ENCODE measurements at places on chromosomes 3 and 15.
A peak's percentile ranks its signal among the peaks of the same experiment; 100 is the strongest.

DNA sequence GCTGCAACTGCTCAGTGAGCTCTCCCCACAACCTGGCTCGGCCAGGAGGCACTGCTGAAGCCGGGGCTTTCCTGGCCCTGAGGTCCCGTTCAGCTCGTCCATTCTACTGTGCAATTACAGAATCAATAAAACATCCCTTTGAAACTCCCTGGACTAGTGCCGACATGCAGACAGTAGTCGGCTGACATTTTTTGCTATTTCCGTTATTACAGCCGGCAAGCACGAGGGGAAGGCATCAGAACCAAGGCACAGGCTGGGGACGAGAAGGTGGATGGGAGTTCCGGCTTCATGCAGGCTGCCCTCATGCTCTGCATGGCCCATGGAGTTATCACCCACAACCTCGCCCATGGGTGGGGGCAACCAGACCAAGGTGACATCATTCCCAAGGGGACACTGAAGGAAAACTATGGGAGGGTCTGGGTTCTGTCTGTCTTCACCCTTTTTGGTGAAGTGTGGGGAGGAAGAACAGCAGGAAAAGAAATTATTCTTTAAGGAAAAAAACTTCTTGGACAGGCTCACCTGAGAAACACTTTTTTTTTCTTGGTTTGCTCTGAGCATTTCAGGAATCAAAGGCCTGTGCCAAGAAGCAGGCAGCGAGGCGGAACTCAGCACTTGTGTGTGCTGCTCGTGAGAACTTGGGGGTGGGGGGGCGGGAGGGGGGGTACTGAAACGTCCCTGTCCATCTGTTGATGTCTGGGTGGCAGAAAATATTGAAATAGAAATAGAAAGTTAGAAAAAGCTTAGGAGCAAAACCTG lies 154.5 kb downstream of the FOXP1 start:
- no peak for DNase-seq

DNA sequence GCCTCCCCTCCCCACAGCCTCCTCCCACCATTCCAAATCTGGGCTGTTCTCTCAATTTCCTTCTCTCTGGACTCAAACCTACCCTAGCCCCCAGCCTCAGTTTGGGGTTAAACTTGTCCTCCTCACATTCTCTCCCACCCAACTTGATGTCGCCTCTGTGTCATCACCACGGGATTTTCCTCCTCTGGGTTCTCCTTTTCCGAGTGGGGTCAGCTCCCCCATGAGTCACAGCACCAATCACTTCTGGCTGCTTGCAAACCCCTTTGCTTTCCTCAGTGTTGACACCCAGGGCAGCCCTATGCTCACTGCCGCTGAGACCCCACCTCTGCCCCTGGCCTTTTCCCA lies 451 bp downstream of the CCR5AS start:
- DNase-seq, result peak; percentile 22

DNA sequence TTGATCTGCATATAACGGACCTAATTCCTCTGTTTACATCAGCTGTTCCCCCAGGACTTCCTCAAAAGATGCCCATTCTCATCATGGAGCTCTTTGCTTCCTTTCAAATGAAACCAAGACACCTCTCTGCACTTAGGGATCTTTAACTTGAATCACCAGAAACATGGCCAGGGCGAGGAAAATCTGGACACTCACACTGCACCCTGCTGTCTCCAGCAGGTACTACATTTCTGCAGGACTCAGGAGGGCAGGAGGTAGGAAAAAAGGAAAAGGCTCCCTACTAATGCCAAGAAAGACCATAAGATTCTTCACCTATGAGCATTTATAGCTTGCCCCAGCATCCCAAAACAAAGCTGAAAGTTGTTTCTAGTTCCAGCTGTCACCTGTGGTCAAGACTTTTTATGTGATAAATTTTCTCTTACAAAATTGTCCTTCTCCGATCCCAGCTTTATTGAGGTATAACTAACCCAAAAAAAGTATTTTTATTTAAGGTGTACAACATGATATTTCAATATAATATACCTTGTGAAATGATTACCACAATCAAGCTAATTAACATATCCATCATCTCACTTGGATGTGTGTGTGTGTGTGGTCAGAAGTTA lies 87.3 kb upstream of the C15orf61 start:
- DNase-seq, result peak; percentile 11

DNA sequence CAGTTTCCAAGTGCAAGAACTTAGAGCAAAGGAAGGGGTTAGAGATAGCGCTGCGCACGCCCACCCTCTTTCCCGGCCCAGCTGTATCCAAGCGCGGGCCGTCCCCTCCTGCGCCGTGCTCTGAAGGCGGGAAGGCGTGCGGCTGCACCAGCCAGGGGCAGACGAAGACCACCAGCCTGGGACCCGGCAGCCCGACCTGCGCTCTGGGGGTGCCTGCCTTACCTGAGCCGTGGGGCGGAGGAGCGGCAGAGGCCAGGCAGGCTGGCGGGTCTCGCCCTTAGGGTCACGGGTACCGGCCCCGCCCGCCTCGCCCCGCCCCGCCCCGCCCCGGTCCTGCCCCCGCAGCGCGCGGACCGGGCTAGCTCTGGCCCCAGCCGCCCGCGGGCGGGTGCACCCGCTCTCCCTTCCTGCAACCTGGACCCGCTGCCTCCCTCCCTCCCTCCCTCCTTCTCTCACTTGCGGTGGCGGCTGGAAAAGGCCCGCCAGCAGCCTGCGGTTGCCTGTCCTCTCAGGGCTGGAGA lies at the start of gene WDR72:
WDR72 (minus strand) TSS at position 253 of the 521 bp plus-strand sequence. CDS start 26,514 bp downstream, outside the sequence.
- DNase-seq, result no peak

- no peak for DNase-seq
Observed at GRCh38 chr3:9032231-9032777, 69.0 kb upstream of the RAD18 start.

GRCh38 chr15:82030176-82030575 lies 15.6 kb downstream of the MEX3B start:
- DNase-seq, result no peak

- DNase-seq, result no peak
Observed at GRCh38 chr3:32325927-32326326, 65.7 kb upstream of the CMTM7 start.

DNA sequence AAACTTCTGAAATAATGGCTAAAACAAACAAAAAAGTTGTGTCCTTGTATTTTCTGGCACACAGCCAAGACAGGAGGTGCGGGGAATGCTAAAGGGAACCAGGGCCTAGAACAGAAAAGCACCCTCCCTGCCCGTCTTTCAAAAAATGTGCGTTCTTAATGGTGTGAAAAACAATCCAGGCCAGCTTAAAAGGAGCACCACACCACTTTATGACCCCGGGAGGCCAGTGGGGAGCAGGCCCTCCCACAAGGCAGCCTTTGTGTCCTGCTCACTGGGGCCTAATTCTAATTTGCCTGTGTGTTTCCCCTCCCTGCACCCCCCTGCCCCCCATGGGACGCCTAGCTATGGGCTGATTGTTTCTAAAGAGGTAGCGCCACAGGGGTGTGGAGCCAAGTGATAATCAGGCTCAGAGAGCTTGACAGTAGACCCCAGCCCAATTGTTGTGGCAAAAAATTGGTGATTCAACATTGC lies 181.4 kb downstream of the GREM1 start:
- no peak for DNase-seq

- no peak for DNase-seq
Observed at GRCh38 chr15:64695561-64695992, 79.8 kb downstream of the RBPMS2 start.

DNA sequence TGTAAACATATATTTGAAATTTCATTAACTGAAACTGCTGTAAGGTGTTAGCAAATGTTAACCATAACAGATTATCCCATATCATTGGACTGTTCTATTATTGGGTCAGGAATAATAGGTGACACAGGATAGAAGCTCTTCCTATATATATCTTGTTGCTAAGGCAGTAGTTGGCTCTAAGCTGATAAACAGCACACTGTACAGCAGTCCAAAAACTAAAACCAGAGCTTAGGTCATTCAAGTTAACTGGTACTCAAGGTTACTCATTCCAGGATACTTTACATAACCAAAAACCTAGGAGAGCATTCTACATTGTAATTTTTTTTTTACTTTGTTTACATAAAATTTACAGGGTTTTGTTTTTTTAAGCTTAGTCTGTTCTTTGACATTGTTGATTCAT lies 8.9 kb downstream of the DNAJC19 start:
- no peak for DNase-seq

DNA sequence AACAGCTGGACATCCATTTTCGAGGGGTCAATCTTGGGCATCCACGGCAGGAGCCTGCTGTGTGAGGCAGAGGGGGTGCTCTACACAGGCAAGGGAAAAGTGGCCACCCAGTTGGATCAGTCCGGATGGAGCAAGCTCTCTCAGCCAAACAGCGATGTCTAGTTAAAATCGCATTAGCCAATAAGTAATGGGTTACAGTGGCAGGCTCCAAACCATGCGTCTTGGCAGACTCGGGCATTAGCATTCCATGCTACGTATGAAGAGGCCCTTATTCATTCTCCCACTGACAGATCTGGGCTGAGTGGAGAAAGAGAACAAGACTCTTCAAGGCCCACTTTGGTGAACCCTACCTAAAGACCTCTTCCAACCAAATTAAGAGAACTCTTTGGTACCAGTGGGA lies 49.3 kb downstream of the CCNB2 start:
- no peak for DNase-seq

DNA sequence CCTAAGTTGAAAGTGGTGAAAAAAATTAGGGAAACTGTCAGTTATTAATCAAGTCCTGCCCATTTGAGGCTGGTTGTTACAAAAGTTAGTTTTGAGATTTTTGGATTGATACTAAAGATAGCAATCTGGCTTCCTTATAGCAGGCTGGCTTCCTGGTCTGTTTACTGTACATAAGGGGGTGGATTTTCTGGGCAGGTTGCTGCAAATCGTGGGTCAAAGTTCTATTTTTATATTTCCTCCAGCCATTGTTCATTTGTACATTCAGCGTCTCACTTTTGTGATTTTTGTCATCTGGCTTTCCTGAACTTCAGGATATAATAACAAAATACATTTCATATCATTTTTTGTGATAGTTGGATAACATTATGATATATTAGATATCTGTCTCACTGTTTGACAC lies 49.5 kb downstream of the CLDN1 start:
- no peak for DNase-seq

DNA sequence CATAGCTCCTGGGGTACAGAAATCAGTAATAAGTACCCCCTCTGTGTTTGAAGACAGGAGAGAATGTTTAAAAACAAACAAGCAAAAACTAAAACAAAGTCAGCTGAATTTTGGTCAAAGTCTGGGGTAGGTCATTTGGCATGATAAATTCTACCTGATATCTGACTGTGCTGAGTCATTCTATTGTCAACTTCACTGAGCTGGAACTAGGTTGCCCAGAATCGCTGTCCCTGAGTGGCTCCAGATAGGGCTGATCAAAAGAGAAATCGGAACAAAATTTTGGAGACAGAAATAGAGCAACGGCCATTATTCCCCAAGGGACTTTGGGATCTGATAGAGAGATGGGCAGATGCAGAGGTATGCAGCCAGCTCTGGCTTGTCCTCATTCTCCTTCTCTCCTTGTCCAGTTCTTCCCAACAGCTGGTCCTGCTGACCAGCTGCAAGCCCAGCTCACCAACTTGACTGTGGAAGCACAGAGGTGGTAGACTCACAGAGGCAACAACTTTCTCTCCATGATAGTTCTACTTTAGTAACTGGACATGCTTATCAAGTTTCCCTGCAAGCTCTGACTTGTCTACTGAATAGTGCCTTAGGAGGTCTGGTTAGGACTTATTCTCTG lies 57.3 kb upstream of the MYRIP start:
- DNase-seq, result no peak

- DNase-seq, result no peak
Observed at GRCh38 chr3:72636969-72637597, 211.2 kb downstream of the SHQ1 start.

DNA sequence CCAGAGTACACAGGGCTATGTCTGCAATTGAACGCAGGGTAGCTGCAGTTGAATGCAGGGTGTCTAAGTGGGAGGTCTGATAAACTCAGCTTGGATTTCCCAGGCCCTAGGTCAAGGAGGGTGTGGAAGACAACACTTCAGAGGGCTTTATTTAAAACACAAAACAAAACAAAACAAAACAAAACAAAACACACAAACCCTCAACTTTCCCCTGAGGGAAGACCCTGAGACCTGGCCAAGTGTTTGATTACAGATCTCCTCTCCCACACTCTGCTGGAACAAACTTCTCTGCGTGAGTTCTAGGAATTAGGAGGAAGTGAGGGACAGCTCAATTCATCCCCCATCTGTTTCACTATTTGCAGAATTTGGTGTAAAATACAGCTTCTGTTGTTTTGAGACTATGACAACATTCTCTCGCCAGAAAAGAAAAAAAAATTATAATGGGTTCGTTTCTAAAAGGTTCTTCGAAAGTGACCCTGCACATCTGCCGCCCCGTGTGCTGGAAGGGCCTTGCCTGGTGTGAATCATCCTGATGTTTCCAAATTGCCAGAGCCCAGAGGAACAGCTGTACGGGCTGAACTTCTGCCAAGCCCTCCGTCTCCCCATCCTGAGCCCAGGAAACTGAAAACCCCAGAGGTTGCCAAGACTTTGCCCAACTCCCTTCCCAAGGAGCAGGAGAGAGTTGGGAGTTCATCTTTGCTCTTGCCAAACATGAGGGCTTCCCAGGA lies 73.3 kb upstream of the RAD18 start:
- DNase-seq, result no peak

DNA sequence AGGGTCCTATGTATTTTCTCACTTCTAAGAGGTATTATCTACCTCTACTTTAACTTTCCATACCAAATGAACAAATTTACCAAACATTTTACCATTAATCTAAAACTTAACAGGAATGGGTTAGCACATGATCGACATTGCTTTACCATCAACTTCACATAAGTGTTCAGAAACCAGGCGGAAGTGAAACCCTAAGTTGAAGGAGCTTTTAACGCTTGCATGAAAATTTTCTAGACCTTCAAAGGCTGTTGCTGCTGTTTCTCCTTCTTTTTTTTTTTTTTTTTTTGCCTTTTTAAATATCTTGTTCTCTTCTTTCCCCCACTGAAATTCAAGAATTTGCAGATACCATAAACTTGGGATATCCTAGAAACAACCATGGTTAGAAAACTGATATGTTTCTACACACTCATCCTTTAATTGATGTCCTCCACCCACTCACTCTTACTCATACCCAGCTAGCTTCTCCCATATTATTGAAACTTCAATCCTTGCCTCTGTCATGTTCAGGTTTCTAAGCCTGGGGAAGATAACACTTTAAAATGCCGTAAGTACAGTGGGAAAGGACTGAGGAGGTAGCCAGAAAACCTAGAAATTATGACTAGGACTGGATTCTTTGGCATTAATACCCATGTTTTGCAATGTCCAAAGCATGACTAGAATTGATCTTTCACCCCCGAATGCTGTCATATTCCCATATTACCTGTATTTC lies 24.7 kb downstream of the MYO5A start:
- DNase-seq, result no peak

- no peak for DNase-seq
Observed at GRCh38 chr3:58524326-58524888, 12.6 kb downstream of the ACOX2 start.

- no peak for DNase-seq
Observed at GRCh38 chr15:28111543-28111942, 12.4 kb upstream of the OCA2 start.

GRCh38 chr15:64149893-64150578 lies 1.5 kb upstream of the SNX22 start:
- DNase-seq, result no peak

GRCh38 chr3:38039101-38039898 lies at the start of gene DLEC1:
Gene DLEC1, plus strand, starts transcription at chr3:38039208. Its CDS starts 18 bp downstream, at chr3:38039226.
- peak; percentile 93 for DNase-seq
